ENCODE measurements at places on chromosomes 2 and 18. TPM values are rescaled to one million over a fixed set of nuclear protein-coding genes. Genes with fewer than 3 reads are reported as not detected.

GRCh38 chr2:52000151-52000855 is 968.4 kb upstream of the NRXN1 start:
- no peak for DNase-seq

- DNase-seq = peak; percentile 98
Measured at GRCh38 chr2:74529357-74530238, at the start of the genes AUP1 and HTRA2. Gene AUP1, minus strand, starts transcription at chr2:74529706. Its CDS starts 77 bp downstream, at chr2:74529629. Gene HTRA2, plus strand, starts transcription at chr2:74529933. Its CDS starts 74 bp downstream, at chr2:74530007.

- DNase-seq = no peak
Measured at GRCh38 chr2:217606296-217606695, 396.5 kb downstream of the TNS1 start.

DNA sequence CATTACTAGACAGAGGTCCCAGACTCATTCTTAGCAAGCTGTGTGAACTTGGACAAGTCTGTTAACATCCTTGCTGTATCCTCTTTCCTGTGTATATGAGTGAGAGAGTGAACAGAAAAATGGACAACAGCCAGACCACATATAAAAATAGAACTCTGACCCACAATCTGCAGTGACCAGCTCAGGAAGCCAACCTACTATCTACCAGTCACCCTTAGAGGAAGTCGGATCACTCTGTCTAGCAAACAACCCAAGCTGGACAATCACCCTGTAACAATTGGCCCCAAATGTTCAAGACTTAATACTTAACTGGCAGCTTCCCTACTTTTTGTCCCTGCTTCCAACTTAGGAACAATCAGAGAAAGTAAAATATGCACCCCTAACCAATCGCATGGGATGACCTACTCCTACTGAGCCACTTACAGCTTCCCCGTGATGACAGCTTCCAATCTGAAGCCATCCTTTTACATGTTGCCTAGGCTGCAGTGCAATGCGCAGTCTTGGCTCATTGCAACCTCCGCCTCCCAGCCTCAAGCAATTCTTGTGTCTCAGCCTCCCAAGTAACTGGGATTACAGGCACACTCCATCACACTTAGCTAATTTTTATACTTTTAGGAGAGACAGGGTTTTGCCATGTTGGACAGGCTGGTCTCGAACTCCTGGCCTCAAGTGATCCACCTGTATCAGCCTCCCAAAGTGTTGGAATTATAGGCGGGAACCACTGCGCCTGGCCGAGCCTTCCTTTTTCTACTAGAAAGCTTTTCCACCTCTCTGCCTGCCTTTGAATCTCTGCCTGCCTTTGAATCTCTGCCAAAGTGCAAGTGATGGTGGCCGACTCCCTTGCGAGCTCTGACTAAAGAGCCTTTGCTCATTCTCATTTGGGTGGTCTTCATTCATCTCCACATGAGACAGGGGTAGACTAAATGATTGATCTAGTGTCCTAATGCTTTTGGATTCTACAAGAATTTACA is 158.3 kb upstream of the NDUFV2 start:
- DNase-seq = no peak

GRCh38 chr2:66865161-66865560 is 430.2 kb downstream of the MEIS1 start:
- no peak for DNase-seq

DUSP19 gene
- 5.9 TPM for total RNA-seq

ARMC9 gene
- 27.7 TPM for total RNA-seq

DNA sequence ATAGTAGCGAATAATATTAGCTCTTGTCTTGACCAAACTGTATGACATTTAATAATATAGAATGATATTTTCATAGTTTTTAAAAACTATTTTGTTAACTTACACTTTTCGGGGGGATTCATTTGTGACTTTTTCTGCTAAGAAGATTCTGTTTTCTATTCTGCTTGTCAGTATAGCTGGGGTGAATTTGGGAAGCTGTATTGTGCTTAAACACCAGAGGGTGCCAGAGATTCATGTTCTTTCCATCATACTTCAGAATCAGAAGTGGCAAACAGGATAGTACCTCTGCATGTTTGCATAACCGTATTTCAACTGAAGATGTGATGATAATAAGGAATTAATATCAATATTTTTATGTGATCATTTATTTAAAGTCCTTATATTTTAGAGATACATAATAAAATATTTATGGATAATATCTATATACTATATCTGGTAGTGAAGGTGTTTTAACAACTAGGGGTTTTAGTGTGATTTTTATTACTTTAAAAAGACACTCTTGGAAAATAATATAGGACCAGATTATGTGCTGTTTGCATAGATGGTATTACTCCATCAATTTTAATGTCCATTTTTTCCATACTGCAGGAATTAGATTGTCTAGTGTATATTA is 81.0 kb downstream of the TAF4B start:
- DNase-seq = peak; percentile 40

DNA sequence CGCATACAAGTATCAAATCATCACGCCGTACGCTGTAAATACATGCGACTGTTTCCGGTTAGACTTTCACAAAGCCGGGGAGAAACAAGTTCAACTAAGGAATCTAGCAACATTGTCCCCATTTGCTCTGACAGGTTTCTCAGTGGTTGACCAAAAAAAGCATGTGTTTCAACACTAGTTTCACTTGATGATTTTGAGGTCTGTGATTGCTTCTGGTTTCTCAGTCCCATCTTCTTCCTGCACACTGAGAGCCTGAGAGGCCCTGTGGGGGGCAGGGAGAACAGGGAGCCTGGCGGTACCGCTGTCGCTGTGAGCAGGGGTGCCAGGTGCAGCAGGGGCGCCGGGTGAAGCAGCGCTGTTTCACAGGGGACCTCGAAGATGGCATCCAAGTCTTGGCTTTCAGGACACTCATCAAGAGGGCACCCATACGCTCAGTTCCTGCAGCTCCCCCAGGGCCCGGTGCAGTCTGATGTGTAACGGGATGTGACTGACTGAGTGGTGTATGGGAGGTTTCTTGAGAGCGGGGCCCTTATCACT is 270.9 kb downstream of the TWIST2 start:
- DNase-seq = no peak

GRCh38 chr2:216539791-216540241 is 41.2 kb downstream of the RPL37A start:
- DNase-seq = peak; percentile 23

GRCh38 chr18:9894454-9895068 is 8.8 kb downstream of the TXNDC2 start:
- no peak for DNase-seq

GRCh38 chr2:151905963-151906632 is 77.9 kb upstream of the ARL5A start:
- DNase-seq = no peak

GRCh38 chr2:44741507-44741906 is 200.0 kb upstream of the SIX3 start:
- DNase-seq = no peak

MLPH gene
- total RNA-seq = 1.2 TPM

- DNase-seq = no peak
Measured at GRCh38 chr2:20186078-20186854, 38.7 kb downstream of the SDC1 start.

- no peak for DNase-seq
Measured at GRCh38 chr18:79921984-79922965, 29.2 kb downstream of the SLC66A2 start.

- no peak for DNase-seq
Measured at GRCh38 chr2:183825710-183826109, 701.5 kb downstream of the NUP35 start.

VSNL1 gene
- total RNA-seq = 14.0 TPM

DNA sequence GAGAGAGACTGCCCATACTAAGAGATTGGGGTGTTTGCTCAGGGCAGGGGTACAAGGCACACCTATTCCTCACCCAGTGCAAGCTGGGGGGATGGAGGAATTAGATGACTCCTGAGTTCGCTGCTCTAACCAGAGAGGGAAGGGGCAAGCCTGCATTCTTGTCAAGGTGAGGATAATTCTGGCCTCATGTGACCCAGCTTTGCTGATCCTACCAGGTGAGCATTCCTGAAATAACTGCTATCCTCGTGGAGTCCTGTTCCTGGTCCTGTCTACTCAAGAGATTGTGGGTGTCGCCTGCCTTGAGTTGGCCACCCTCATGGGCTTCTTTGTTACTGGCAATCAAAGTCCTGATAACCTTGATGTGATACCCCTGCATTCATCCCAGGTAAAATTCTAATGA is 206.0 kb downstream of the SPP2 start:
- DNase-seq = no peak

DNA sequence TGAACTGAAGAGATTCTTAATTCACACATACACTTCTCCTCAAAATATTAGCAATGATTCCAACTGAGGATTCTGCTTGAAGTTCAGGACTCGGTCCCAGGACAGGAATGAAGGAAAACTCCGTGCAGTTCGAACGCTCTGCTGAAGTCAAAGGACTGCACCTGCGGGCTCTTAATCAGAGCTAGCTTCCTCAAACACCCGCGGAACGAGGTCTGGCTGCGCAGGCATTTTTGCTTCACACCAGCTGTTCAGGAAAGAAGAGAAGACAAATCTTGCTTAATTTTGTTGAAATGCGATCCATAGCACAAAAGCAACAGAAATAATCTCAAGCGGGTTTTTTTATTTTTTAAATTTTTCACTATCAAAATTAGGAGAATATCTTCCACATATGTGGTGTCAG is 175.6 kb downstream of the LAMA1 start:
- DNase-seq = no peak

CIB4 gene
- total RNA-seq = not detected

DNA sequence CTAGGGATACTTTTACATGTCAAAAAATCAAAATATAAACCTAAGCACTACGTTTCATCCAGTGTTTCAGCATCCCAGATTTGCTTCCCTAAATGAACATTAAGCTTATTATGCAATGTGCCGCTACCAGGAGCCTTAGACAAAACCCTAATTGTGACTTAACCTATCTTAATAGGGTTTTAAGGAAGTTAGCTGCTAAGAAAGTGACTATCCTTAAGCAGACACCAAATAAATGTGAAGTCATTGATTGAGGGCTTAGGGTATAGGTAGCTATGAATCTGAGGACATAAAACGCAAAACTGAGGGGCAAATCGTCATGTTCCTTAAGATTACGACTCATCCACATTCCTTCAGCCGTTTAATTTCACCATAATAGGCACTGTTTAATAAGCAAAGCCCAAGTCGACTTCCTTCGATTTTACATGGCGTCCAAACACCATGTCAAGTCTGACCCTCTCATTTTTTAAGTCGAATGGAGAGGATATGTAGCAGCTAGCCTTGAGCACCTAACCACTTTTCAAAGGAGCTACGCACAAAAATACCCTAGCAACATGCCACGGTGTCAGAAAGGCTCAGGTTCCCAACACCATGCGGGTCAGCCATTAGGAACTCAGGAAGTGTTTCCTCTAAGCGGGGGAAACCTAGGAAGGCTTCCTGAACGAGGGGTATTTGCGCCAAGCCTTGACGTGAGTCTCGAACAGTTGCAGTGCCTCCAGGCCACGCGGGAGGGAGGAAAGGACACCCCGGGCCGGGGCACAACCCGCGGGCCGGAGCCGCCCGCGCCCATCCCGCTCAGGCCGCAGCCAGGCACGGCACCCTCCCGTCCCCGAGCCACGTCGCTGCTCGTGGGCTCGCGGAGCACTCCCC is 1.0 kb downstream of the HDLBP start:
- DNase-seq = no peak

NT5DC4 gene
- not detected for total RNA-seq

SERPINB13 gene
- total RNA-seq = not detected

DNA sequence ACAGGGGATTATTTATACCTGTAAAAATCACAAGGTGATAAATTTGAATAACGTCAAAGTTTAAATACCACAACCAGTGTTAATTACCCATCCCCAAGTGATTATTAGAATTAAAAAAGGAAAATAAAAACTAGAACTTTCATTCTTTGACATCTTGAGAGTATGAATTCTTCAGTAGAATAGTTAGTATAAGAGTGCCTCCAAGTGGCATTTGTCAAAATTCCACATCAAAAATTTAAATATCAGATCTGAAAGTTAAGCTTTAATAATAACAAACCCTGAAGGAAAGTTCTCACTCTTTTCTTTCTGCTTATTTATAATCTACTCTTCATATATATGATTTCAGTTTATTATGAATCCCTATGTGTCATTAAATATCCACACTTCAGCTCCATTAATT is 273.7 kb upstream of the KYNU start:
- peak; percentile 1 for DNase-seq

- DNase-seq = no peak
Measured at GRCh38 chr2:69624131-69624530, 19.4 kb downstream of the AAK1 start.

RPS27A gene
- 466 TPM for total RNA-seq

IL1R2 gene
- not detected for total RNA-seq

- no peak for DNase-seq
Measured at GRCh38 chr18:50014606-50015005, 180.3 kb downstream of the MYO5B start.

GRCh38 chr2:29009711-29010677 is 28.9 kb downstream of the TOGARAM2 start:
- no peak for DNase-seq

- DNase-seq = no peak
Measured at GRCh38 chr2:105417857-105418436, 19.1 kb upstream of the FHL2 start.

RAMP1 gene
- total RNA-seq = 4.6 TPM

COLEC12 gene
- total RNA-seq = 25.3 TPM

- no peak for DNase-seq
Measured at GRCh38 chr2:201913201-201913600, 106.9 kb downstream of the CDK15 start.

- DNase-seq = no peak
Measured at GRCh38 chr2:237214030-237214675, 128.5 kb downstream of the COPS8 start.

DNA sequence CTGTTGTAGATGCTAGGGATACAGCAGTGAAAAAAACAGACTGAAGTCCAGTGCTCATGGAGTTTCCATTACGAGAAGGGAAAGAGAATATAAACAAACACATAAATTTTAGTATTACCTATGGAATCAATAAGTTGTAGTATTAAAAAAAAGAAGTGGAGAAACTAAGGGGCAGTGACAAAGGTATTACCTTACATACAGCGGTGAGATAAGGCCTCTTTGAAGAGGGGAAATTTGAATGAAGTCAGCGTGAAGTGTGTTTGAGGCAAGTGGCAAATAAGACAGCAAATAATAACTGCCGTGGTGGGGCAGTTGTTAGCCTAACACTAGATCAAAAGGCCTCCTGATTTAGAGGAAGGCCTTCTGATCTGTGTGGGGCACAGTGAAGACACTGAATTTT is 57.9 kb downstream of the TLK1 start:
- DNase-seq = no peak

SNTG2 gene
- total RNA-seq = 4.9 TPM

SALL3 gene
- 5.9 TPM for total RNA-seq

SOCS6 gene
- 34.0 TPM for total RNA-seq

MAP4K3 gene
- 137 TPM for total RNA-seq

MAP3K19 gene
- 3.1 TPM for total RNA-seq

GRCh38 chr2:1544478-1545069 is 131.3 kb downstream of the TPO start:
- DNase-seq = no peak

ERBB4 gene
- total RNA-seq = 154 TPM
